GM12892 (cell line): ENCODE measurements at places on chromosomes 6 and 20.

GRCh38 chr6:163490826-163491577 lies 76.5 kb downstream of the QKI start:
- DNase-seq: no peak

- no peak for DNase-seq
Measured at GRCh38 chr20:4300921-4301320, 285.6 kb upstream of the RNF24 start.

DNA sequence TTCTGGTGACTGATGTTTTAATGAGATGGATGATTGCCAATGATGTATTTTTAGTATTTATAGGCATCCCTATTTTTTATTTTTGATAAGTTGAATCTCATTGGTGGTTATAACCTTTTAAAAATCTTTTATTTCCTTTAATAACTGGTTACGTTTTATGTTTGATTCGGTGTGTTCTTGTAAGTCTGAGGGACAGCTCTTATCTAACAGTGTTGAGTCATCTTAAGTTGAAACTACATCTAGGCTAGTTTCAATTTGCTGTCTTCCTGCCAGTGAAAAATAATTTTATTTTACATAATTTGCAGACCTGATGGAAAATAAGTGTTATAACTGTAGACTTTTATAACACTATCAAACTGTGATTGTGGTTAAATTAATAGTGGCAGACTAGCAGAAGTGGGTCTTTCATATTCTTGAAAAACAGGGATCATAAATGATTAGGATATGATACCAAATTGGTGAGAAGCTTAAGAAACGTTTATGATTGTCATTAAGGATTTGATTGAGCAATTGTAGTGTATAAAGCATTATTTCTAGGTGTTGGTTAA lies 4.6 kb downstream of the AFDN start:
- no peak for DNase-seq

DNA sequence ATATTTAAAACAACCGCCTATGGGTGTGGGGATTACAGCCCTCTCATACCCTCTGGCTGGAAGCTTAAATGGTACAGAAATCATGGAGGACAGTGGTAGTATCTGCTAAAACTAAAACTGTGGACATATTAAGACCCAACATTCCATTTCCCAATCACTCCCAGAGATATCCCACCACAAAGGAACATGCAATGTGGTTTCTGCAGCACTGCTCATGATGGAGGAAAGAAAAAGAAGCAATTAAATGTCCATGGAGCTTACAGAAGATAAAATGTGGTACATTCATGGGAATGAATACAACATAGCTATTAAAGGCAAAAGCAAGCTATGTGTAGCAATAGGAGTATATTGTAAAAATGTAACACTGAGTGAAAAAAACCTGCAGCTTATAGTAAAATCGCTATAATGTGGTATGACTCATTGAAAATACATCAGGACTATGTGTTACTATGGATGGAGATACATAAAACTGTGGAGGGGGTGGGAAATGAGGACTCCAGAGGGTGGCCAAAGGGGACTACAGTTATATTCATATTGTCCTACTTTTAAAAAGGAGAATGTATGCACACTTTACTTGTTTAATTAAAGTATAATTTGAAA lies 22.9 kb upstream of the NNAT start:
- no peak for DNase-seq

- no peak for DNase-seq
Measured at GRCh38 chr20:37777988-37778659, 84.3 kb downstream of the CTNNBL1 start.

GRCh38 chr6:155599561-155599960 lies 143.9 kb upstream of the NOX3 start:
- no peak for DNase-seq

DNA sequence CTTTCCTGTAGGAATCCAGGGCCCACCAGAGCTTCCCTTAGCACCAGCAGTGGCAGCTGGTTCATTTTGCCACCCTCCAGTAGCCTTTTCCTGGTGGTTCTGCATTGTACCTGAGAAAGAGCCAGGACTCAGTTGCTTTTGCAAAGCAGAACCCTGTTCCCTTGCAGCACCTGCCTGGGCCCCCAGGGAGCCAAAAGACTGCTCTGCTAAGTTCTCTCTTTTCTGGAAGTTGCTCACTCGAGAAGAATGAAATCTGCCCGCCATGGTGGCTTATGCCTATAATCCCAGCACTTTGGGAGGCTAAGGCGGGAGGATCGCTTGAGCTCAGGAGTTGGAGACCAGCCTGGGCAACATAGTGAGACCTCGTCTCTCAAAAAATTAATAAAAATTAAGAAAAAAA lies 24.0 kb downstream of the GHRH start:
- DNase-seq: no peak

- no peak for DNase-seq
Measured at GRCh38 chr6:40274058-40274457, 313.1 kb downstream of the LRFN2 start.

DNA sequence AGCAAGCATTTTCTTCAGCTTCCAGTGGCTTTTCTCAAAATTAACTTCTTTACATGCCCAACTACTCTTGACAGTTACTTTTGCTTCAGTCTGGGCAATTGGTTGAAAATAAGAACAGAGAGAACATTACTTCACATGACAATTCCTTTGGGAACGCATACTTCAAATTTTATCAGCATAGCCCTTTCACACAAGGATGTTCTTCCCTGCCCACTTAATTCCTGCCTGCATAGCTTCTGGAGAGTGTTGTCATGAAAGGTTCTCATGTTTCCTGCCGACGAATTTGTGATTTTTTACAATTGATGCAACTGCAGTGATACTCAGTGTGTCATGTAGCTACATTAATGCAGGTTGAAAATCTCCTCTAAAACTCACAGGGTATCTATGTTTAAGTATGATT lies 22.0 kb upstream of the SNRNP48 start:
- no peak for DNase-seq

GRCh38 chr6:88547768-88548167 lies 381.6 kb upstream of the CNR1 start:
- no peak for DNase-seq

- no peak for DNase-seq
Measured at GRCh38 chr6:4351520-4352321, 216.3 kb upstream of the ECI2 start.

DNA sequence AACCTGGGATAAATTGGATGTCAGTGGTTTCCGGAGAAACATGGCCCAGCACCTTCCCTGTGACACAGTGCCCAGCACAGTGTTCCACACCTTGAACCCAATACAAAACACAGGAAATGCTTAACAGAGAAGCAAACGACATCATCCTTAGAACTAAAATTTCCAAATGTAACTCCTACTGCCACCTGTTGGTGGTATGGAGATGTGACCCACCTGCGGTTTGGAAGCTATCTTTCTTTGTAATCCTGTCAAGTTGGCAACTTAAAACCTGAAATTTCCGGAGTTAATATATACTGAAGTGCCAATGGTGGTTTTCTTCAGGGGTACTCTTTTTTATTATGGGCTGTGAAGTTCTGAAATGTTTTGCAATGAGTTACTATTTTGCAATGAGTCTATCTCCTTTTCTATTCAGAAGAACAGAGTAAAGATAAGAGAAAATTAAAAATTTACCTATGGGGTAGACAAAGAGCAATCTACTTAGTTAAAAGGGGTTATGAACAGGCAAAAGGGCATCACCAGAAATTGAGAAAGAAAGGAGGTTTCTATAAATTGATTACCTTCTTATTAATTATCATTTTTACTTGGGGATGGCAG lies 658.8 kb downstream of the PTPRT start:
- no peak for DNase-seq

DNA sequence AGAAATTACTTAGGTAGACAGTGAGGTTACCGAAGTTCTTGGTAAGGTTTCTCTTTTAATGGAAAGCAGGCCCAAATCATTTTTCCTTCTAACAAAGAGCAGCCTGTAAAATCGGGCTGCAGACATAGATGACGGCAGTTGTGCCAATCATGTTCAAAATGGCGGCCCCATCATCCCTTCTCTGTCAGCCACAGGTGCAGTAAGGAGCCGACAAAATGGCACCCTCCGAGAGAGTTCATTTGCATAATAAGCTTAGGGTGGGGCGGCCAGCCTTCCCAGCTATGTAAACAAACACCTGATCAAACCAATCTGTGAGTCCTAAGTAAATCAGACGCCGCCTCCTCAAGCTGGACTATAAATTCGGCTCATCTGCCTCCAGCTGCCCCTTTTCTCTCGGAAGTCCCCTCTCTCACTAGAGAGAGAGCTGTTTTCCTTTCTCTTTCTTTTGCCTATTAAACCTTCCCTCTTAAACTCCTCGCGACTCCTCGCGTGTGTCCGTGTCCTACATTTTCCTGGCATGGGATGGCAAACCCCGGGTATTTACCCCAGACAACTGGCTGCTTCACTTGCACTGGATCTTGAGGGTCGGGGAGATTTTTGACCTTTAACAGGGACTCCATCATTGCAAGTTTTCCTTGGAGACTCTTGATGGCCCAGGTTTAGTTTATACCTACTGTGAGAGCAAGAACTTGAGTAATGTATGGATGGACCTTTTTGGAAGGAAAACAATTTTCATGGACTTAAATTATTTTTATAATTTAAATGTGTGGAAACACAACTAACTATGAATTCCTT lies 8.9 kb upstream of the DDR1 start:
- DNase-seq: no peak

- no peak for DNase-seq
Measured at GRCh38 chr6:105667056-105667455, 264.2 kb upstream of the PREP start.

- no peak for DNase-seq
Measured at GRCh38 chr20:1353956-1354355, 25.0 kb upstream of the SDCBP2 start.

DNA sequence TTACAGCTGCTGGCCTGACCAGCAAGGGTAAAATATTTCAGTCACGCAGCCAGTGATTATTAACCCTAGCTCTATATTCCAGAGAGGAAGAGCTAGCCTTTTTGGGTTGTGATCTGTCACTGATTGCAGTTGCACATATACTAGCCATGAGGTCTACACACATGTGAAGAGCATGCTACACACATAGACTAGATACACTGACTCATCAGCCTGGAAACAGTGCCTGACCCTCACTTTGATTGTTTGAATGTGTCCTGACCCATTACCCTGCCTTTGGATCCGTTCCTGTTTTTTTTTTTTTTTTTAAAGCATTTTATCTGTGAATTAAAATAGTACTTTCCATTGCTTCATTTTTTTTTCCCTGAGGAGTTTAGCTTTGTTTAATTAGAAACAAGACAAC lies 50.8 kb downstream of the ESR1 start:
- DNase-seq: no peak

GRCh38 chr6:17493286-17493685 lies 99.9 kb downstream of the CAP2 start:
- DNase-seq: no peak

- peak; percentile 62 for DNase-seq
Measured at GRCh38 chr20:3749689-3750531, 17.4 kb downstream of the HSPA12B start.

DNA sequence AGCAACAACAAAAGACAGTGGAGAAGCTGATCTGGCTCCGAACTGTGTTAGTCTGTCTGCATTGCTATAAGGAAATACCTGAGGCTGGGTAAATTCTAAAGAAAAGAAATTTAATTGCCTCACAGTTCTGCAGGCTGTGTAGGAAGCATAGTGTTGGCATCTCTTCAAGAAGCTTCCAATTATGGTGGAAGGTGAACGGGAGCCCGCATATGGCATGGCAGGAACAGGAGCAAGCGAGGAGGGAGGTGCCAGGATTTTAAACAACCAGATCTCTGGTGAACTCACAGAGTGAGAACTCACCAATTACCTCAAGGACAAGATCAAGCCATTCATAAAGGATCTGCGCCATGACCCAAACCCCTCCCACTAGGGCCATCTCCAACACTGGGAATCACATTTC lies 293.5 kb downstream of the SMOC2 start:
- DNase-seq: no peak

GRCh38 chr6:112663698-112664097 lies 316.6 kb downstream of the RFPL4B start:
- no peak for DNase-seq
